ENCODE measurements at places on chromosomes 7 and 10. TPM values are rescaled to one million over a fixed set of nuclear protein-coding genes. Genes with fewer than 3 reads are reported as not detected.

- H3K27me3 ChIP-seq, result no peaks in the 10 kb centered on the region
- H3K4me3 ChIP-seq, result peak overlapping the region; percentile 99
- peak overlapping the region; percentile 73 for H3K27ac ChIP-seq
- no peaks in the 10 kb centered on the region for H3K36me3 ChIP-seq
- no peak for DNase-seq
These were observed 2.0 kb downstream of the JCAD start for GRCh38 chr10:30057421-30057841.

- no peaks in the 10 kb centered on the region for H3K36me3 ChIP-seq
- no peak for DNase-seq
- H3K4me3 ChIP-seq, result no peak overlapping the region
- no peaks in the 10 kb centered on the region for H3K4me1 ChIP-seq
These were observed 54.9 kb downstream of the SEMA3E start for GRCh38 chr7:83593921-83594475.

MKI67 gene
- 11.5 TPM for total RNA-seq

DNA sequence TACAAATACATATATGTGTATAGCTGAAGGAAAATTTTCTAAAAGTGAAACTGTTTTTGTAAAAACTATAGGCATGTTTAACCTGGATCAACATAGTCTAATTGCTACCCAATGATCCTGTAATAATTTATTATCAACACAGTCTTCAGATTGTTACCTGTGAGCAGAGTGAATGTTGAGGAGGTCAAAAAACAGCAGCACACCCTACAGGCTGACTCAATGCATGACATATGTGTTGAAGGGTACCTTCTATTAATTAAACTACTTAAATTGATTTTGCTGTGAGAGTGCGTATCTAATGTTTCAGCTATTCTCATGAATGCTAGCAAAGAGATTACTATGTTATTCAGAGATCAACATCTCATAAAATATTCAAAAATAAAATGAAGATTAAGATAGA lies 411.4 kb downstream of the TNS3 start:
- DNase-seq, result no peak
- H3K36me3 ChIP-seq, result no peaks in the 10 kb centered on the region
- no peaks in the 10 kb centered on the region for H3K27me3 ChIP-seq
- no peaks in the 10 kb centered on the region for H3K4me1 ChIP-seq
- H3K27ac ChIP-seq, result no peak overlapping the region
- no peak overlapping the region for H3K4me3 ChIP-seq

GRCh38 chr10:24479806-24480205 lies 243.9 kb downstream of the ARHGAP21 start:
- H3K4me1 ChIP-seq, result peaks cover 13% of the 10 kb centered on the region
- DNase-seq, result no peak
- no peaks in the 10 kb centered on the region for H3K27me3 ChIP-seq
- no peaks in the 10 kb centered on the region for H3K36me3 ChIP-seq
- no peak overlapping the region for H3K4me3 ChIP-seq
- H3K27ac ChIP-seq, result no peak overlapping the region

DNA sequence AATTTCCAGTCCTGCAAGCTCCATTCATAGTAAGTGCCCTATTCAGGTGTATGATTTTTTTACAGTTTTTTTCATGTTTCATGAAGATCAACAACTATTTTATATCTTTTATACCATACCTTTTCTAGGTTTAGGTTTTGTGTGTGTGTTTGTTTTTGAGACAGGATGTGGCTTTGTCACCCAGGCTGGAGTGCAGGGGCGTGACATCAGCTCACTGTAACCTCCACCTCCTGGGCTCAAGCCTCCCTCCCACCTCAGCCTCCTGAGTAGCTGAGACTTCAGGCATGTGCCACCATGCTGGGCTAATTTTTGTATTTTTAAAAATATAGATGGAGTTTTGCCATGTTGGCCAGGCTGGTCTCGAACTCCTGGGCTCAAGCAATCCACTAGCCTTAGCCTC lies 35.0 kb downstream of the ARMH3 start:
- H3K27ac ChIP-seq, result no peak overlapping the region
- no peaks in the 10 kb centered on the region for H3K27me3 ChIP-seq
- no peaks in the 10 kb centered on the region for H3K4me1 ChIP-seq

Data from vagina (tissue), 2 donors.